ENCODE measurements at places on chromosomes 12 and 14.
A peak's percentile ranks its signal among the peaks of the same experiment; 100 is the strongest.

DNA sequence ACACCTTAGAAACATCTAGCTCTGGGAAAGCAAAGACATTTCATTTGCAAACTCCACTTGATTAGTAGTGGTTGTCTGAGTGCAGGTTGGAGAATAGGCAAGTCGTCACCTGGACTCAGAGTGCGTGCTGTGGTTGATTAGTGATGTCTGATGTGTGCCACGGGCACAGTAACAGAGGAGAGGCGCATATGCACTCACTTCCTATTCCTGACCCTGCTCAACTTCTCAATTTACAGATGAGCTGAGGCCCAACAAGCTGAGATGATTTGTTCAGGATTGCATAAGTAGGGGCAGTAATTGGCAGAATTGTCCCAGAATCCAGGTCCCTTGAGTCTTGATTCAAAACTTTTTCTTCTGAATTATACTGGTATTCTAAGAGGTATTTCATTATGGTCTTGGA, 44.9 kb downstream of the ADCK1 start:
- no peak for DNase-seq

GRCh38 chr12:54019924-54020590, 8.2 kb upstream of the HOXC6 start:
- no peak for DNase-seq

GRCh38 chr12:75550401-75551240, 39.2 kb upstream of the KRR1 start:
- no peak for DNase-seq

GRCh38 chr12:55700255-55701018, 7.3 kb downstream of the ITGA7 start:
- DNase-seq = no peak

GRCh38 chr14:93055651-93056115, 60.0 kb downstream of the ITPK1 start:
- no peak for DNase-seq

- peak; percentile 72 for DNase-seq
These were observed 16.6 kb downstream of the FBRSL1 start for GRCh38 chr12:132506328-132507160.

DNA sequence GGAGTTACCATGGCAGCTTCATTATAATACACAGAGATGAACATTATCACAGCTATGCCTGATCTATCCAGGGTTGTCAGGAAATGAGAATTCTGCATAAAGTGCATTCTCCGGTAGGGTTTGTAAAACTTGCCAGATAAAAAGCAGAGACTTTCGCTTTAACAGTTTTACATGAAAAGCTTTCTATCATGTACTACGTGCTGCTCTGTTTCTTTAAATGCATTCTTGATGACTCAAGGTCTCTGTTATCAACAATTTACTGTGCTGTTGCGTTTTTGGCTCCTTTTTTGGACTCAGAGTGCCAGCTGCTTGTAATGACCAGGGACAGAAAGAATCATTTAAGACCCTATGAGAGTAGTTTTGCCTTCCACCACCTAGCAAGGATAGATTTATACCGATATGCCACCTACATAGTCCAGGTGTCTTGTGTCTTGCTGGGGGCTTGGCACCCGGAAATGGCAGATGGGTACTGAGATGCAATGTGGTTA, 371.2 kb downstream of the BTG1 start:
- no peak for DNase-seq

DNA sequence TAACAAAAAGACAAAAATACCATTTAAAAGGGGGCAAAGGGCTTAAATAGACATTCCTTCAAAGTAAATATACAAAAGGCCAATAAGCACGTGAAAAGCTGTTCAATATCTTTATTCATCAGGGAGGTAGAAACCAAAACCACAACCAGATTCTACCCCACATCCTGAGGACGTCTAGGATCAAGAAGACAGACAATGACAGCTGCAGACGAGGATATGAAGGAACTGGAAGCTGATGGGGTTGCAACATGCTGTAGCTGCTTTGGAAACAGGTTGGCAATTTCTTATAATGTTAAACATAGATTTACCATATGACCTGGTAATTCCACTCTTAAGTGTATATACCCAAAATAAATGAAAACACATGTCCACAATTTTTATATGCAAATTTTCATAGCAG, 85.1 kb upstream of the C14orf180 start:
- DNase-seq = no peak

DNA sequence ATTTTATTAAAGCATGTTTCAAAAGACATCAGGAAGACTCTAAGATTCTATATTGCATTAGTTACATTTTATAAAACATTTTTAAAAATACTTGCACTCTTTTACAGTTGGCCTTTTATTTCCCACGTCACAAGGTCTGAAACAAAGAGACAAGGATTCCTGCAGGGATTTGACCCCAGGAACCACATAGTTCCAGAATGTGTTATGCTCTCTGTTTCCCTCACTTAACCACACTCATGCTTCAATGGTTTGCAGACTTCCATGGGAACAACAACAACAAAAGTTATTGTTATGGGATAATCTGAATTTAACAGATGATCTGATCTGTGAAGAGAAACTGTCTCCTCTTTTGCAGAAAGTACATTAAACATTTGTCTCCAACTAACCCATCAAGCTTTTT, 104.3 kb upstream of the PPFIA2 start:
- DNase-seq = no peak

DNA sequence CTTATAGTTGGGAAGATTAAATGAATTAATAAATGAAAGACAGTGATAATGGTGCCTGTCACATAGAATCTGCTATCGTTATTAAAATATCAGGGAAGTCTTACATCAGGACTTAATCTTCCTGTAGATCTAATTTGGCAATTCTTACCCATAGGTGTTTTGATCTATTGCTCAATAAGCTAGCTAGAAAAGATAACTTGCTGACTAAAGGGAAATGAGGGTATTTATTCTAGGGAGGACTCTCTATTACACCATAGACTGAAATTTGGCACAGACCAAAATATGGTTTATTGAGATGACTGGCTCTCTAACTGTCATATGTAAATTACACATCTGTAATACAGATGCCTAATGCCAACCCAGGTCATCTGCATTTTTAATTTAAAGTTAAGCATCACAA, 11.5 kb downstream of the HAL start:
- no peak for DNase-seq

GRCh38 chr14:78737116-78737515, 566.9 kb downstream of the NRXN3 start:
- no peak for DNase-seq

- DNase-seq = no peak
These were observed 40.1 kb downstream of the RERG start for GRCh38 chr12:15181017-15181683.

DNA sequence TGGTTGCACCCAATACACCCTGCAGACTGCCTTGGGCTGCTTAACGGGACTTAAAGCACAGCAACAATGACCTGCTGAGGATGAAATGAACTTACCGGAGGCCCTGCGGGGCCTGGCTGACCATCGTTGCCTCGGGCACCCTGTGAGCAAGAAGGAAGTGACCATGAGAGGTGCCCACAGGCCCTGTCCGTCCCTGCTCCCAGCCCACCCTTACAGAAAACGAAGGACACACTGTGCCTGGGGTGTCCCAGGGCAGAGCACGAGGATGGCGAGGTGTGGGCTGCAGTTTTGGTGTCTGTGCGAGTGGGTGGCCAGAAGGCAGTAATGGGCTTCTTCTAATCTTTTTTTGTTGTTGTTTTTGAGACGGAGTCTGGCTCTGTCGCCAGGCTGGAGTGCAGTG, 14.6 kb downstream of the COL2A1 start:
- DNase-seq = no peak

DNA sequence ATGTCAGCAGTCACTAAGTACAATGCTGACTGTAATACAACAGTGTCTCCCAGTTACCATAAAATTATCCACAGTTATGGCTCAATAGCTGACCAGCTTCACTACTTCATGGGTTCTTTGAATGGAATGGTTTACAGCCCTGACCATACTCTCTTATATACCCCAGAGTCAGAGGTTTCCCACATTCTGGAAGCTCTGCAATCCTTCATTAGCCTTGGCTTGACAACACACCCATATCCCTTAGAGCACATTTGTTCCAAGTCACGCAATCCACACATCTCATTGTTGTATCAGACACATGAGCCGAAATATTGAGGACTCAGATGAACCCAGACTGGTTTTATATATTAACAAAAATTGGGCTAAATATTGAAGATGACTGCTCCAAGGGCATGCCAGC, 209.4 kb upstream of the PLXNC1 start:
- no peak for DNase-seq

DNA sequence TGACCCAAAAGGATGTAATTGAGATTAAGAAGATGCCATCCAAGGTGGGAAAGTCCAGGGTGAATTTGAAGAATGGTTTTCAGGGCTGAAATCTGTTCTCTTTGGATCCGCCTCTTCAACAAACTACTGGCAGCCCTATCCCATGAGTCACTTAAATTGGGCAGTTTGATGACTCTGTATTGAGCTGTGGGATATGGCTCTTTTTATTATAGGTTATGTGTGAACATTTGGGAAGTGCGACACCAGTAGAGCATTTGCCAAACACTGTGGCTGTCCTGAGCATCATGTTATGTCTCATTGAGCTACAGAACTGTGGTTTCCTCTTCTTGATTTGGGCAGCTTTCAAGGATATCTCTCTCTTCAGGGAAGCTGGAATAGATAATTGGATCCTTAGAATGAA, 22.3 kb downstream of the IFT43 start:
- no peak for DNase-seq

GRCh38 chr12:77032406-77032805, 33.0 kb downstream of the E2F7 start:
- DNase-seq = no peak

DNA sequence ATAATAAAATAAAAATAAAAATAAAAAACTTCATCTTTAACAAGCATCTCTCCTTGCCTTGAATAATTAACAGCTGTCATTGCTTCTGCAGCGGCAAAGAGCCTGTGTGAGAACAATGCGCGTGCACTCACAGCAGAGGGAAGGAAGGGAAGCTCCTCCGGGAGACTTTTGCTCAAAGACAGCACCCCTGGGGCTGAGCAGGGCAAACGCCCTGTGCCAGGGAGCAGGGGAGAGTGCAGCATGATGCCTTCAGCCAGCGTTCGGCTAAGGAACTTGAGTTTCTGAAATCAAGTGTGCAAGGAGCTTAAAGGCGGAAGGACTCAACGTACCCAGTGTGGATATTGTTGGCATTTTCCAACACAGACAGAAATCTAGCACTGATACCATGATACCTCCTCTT, 120.5 kb downstream of the RIMBP2 start:
- DNase-seq = no peak

DNA sequence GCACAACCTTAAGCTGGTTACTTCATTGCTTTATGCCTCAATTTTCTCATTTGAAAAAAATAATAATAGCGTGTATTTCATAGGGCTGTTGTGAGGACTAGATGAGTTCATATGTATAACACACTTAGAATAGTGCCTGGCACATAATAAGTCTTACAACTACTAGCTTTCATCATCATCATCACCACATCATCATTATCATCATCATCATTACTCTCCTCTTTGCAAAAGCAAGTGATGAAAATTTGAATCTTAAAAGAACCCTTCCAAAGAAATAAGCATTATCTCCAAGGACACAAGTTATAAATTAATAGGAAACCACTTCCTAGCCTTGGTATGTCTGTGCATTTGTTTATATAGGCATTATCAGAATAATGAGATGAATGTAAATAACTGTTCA, 117.0 kb downstream of the ST8SIA1 start:
- no peak for DNase-seq

DNA sequence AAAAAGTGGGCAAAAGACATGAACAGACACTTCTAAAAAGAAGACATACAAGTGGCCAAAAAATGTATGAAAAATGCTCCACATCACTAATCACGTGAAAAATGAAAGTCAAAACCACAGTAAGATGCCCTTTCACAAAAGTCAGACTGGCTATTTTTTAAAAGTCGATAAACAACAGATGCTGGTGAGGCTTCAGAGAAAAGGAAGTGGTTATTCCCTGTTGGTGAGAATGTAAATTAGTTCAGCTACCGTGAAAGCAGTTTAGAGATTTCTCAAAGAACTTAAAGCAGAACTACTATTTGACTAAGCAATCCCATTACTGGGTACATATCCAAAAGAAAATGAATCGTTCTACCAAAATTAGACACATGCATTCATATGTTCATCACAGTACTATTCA, 237.0 kb downstream of the KIF21A start:
- no peak for DNase-seq

- no peak for DNase-seq
These were observed 2.7 kb downstream of the DYRK2 start for GRCh38 chr12:67651132-67651695.

DNA sequence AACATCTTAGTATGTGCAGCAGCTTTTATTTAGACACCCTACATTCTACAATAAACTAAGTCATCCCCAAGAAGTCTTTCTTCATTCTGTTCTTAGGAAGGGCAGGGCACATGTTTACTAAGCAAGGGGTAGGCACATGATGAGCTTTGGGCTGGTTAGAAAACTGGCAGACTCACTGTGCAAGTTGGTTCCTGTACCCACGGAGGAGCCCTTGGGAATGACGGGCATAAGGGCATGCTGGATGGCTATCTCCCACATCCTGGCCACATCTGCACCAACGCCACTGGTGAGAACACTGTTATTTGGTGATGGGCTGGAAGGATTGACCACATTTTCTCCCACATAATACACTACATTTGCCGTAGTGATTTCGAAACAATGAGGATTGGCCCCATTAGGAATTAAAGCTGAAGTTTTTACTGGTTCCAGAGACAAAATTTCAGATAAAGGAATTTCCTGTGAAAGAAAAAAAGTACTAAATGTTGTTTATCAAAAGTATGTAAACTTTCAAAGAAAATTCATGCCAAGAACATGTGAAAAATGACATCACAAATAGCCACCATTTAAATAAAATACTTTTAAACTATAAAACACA, 297.0 kb downstream of the PRKD1 start:
- no peak for DNase-seq

DNA sequence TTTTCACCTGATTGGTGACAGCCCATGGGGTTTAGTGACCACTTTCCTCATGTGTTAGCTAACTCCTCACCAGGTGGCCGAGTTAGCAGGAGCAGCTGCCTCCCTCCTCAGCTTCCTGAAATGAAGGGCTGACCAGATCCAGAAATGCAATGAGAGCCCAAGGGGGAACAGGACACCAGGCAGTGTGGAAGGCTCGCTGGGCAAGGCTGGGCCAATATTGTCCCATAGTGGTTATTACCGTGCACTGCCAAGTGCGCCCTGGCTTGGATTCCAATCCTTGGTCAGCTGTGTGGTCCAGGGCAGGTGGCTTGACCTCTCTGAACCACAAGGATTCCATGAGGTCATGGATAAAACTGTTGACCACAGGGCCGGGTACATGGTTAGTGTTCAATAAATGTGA, 3.6 kb upstream of the HSPB8 start:
- no peak for DNase-seq

DNA sequence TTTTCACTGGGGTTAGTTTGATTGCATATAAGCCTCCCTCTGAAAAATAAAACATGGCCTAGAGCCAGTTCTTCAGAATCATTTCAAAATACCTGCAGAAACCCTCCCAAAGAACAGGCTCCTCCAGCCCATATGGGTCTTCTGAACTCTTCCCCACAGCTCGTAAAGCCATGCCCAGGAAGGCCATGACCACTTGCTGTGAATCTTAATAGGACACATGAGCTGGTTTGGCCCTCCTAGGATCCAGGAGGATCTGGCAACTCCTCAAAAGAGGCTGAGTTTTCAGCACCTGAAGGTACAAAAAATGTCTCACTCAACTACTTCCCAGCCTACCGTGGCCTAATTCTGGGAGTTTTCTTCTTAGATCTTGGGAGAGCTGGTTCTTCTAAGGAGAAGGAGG, 2.4 kb downstream of the MYBPC1 start:
- no peak for DNase-seq

- DNase-seq = peak; percentile 72
These were observed 26.0 kb downstream of the PPFIBP1 start for GRCh38 chr12:27549801-27550652.
